Neuronal stem cell (in vitro differentiated cells): ENCODE measurements at places on chromosomes 2 and 18.

- no peak for DNase-seq
Observed at GRCh38 chr2:173126819-173127218, 51.2 kb downstream of the MAP3K20 start.

GRCh38 chr2:137302957-137303356 is 537.6 kb downstream of the THSD7B start:
- no peak for DNase-seq

DNA sequence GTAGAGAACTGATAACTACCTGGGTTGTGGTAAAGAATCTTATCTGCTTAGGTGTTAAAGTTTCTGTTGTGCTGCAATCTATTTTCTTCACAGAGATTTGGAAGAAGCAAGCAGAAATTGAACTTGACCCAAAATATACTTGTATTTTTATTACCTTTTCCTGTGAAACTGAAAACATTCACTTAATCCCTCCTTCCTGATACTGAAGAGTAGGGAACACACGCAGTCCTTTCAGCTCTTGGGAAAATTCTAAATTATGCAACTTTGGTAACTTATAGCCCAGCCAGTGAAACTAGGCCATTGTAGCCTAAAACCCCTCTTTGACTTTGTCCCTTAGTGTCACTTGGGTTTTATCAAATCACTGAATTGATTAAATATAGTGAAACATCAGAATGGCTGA is 128.4 kb upstream of the MEIS1 start:
- no peak for DNase-seq

DNA sequence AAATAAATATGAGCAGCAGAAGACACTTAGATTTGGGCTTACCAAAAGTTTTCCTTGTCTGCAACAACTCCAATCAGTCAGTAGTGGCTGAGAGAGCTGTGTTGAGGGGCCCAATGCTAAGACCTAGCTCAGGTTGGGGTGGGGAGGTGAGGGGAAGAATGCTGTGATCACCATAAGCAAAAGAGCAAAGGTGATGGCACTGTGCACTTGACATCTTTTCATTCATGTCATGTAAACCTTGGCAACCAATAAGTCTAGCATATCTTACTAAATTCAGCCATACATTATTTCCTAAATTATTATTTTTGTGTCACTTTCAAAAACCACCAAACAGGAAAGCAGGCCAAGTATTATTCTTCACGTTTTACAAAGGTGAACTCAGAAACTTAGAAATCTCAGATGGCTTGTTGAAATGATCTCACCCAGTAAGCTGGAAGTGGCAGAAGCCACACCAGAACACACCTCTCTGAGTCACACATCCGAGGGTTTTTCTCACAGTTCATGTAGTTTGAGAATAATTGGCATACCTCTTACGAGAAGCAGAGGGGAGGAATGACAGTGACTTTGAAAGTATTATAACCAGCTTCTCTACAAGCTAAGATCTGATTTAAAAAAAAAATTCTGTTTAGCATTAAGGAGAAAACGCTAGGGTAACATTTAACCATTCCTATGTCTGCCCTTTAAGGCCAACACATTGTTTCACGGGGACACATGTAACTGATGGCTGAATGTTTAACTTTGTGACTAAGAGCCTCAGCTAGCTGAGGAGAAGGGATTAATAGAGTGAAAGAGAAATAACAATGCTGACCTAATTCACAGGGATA is 43.3 kb upstream of the SETBP1 start:
- no peak for DNase-seq

DNA sequence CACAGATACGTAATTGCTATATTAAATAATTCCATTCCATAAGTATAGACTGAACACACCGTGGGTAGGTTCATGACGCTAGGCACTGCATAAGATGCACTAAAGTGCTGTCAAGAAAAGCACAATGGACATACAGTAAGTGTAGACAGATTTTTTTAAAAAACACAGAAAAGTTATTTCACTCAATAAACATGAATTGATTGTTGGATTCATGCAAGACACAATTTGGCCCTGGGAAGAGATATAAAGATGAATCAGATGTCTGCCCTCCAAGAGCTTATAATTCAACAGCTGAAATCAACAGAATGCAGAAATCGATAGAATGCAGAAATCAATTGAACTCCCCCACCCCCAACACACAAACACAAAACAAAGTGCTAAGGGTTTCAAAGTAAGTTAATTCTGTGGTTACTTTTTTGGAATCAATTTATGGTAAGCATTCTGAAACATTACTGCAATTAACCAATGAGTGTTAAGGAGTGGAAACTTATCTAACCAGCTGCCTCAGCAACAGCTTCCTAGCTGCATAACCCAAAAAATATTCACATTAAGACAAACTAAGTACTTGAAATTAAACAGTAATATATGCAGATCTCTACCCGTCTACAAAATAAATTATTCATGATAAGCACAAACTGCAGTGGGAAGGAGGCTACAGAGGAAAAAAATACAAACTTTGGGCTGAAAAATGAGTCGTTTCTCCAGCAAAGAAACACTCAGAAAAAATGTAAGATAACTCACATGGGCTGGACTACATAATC is 1.6 kb downstream of the NBAS start:
- DNase-seq, result no peak

DNA sequence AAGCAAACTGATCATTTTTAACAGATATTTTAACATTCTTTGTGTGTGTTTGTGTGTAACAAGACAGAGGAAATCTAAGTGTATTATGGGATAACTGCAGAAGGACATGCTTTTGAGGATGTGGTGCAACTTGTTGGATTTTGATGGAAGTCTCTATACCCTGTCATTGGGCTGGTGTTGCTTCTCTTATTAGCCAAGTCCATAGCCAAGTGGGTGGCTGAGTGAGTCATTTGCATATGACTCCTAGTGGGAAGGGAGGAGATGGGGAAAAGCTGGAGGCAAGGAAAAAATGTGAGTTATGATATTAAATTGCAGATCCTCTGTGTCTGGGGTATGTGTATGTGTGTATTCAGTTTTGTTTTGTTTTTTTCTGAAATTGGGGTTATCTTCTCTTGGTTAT is 879.9 kb downstream of the DCC start:
- no peak for DNase-seq

- DNase-seq, result no peak
Observed at GRCh38 chr18:1575084-1575483, 670.4 kb downstream of the ADCYAP1 start.

- DNase-seq, result no peak
Observed at GRCh38 chr2:64914247-64914646, 75.0 kb upstream of the SLC1A4 start.

GRCh38 chr2:177393824-177394593 is 1.4 kb downstream of the AGPS start:
- DNase-seq, result no peak

DNA sequence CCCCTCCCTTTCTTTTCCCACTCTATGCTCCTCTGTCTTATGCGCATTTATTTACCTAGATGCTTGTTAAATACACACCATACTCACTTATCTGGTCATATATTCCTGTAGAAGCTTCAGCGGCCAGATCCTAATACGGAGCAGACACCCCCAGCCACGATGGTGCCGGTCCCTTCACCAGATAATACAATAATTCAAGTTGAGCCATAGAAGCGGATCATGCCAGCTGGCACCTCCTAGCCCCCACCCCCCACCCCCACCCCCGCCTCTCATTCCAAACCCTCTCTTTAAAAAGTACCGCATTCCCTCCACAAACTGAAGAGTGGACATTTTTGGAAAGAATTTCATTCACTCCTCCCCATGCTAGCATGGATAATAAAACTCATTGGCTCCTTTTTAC is 95.2 kb downstream of the BIN1 start:
- DNase-seq, result no peak

DNA sequence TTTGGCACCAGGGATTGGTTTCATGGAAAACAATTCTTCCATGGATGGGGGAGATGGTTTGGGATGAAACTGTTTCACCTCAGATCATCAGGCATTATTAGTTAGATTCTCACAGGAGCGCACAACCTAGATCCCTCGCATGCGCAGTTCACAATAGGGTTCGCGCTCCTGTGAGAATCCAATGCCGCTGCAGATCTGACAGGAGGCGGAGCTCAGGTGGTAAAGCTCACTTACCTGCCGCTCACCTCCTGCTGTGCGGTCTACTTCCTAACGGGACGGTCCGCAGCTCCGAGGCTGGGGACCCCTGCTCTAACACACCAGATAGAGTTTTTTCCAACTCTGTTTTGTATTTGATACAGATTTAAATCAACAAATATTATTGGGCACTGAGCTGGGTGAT is 286.5 kb downstream of the MTX2 start:
- no peak for DNase-seq

GRCh38 chr18:63142594-63143225 is 176.9 kb downstream of the BCL2 start:
- DNase-seq, result no peak

DNA sequence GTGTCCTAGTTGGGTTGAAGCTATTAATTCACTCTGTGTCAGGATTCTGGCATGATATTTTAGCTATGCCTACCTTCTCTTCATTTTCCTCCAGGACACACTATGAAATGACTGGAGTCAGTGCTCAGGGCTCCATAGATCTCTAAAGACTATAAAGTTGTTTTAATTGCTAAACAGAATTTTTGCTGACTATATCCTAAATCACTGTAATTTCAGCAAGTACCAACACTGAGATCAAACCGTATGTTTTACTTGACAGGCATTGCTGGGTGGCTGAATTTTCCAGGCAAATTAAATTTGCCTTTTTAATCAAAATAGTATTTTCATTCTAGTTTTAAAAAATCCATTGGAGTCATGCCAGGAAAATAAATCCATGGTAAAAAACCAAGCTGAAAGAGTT is 138.1 kb downstream of the LRP1B start:
- no peak for DNase-seq
